HFF-Myc (cell line): ENCODE measurements at places on chromosomes 3 and 15.

- DNase-seq: no peak
These were observed 26.4 kb downstream of the ACAA1 start for GRCh38 chr3:38110314-38111050.

GRCh38 chr15:45641374-45641781, 6.5 kb downstream of the SQOR start:
- DNase-seq: no peak

- DNase-seq: peak; percentile 50
These were observed 292.0 kb upstream of the SLCO3A1 start for GRCh38 chr15:91561371-91562100.

GRCh38 chr15:35674873-35675781, 129.2 kb upstream of the DPH6 start:
- peak; percentile 48 for DNase-seq

GRCh38 chr15:51750792-51751696, at the start of gene TMOD2:
TMOD2 (plus strand) TSS chr15:51751597; CDS start chr15:51766442, 14,845 bp downstream.
- DNase-seq: no peak

GRCh38 chr3:45272828-45273470, 46.9 kb upstream of the TMEM158 start:
- no peak for DNase-seq

- no peak for DNase-seq
These were observed 311.8 kb downstream of the NTRK3 start for GRCh38 chr15:87944691-87945090.

DNA sequence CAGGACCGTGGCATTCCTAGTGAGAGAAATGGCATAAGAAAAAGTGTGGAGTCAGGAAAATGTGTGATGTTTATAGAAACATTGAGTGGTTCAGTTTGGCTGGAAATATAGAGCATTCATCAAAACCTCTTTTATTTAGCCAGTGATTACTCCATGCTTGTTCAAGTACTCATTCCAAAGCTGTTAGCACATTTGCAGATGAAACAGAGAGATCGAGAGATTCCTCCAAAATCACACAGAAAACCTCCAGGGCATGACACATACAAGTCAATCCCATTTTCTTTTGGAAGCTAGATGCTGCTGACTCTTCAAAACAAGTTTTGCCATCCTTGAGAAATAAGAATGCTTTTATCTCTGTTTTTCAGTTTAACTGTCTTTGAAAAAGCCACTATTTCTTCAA, 11.5 kb upstream of the MB21D2 start:
- no peak for DNase-seq

DNA sequence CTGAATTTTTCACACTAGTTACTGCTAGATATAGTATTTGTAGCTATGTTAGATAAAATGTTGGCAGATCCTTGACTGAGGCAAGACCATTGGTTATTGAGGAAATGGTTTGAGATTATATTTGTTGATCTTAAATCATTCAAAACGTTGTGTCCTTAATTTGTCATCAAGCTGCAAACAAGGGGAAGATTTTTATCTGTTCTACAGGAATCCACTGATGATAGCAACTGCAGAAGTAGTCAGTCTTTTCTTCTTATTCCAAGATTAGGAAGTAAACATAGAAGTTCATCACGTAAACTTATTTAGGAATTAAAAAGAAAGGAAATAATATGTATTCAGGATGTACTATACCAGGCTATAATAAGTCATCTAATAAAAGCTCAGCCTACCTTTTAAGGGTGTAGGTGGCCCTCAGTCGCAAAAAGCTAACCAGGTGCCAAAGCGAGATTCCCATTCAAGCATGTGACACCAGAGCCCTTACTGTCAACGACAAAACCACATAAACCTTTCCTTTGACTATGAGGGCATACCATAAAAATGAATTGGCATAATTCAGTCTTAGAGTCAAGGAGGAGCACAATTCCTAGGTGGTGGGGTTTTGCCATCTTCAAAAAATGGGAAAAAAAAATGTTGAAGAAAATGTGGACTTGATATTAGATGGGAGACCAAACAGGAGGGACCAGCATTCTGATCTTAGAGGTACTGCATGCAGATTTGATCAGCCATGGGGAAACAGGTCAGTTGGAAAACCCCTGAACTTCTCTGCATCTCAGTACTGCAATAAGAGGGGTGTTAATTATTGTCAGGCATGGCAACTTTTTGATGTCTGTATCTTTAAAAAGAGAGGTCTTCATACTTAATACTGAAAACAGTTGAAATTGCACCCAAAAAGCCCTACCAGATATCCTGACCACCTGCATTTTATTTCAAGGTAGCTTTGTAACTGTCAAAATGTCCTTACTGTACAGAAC, 212.5 kb upstream of the UBE2E1 start:
- DNase-seq: no peak
